ENCODE measurements at places on chromosomes 6 and 20. TPM values are rescaled to one million over a fixed set of nuclear protein-coding genes. Genes with fewer than 3 reads are reported as not detected.
A peak's percentile ranks its signal among the peaks of the same experiment; 100 is the strongest.

DNA sequence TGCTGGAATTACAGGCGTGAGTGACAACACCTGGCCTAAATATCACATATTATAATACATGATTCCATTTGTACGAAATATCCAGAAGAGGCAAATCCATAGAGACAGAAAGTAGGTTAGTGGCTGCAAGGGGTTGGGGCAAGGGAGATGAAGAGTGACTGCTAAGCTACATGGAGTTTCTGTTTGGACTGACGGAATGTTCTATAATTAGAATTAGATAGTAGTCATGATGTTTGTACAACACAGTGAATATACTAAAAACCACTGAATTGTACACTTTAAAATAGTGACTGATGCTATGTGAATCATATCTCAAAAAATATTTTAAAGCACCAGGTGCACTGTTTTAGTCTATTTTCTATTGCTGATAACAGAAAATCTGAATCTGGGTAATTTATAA is 3.7 kb upstream of the HEBP2 start:
- no peak for DNase-seq

The PRPF6 gene
- total RNA-seq = 38.8 TPM

GRCh38 chr6:30763618-30764489 is 19.5 kb upstream of the IER3 start:
- DNase-seq = no peak

DNA sequence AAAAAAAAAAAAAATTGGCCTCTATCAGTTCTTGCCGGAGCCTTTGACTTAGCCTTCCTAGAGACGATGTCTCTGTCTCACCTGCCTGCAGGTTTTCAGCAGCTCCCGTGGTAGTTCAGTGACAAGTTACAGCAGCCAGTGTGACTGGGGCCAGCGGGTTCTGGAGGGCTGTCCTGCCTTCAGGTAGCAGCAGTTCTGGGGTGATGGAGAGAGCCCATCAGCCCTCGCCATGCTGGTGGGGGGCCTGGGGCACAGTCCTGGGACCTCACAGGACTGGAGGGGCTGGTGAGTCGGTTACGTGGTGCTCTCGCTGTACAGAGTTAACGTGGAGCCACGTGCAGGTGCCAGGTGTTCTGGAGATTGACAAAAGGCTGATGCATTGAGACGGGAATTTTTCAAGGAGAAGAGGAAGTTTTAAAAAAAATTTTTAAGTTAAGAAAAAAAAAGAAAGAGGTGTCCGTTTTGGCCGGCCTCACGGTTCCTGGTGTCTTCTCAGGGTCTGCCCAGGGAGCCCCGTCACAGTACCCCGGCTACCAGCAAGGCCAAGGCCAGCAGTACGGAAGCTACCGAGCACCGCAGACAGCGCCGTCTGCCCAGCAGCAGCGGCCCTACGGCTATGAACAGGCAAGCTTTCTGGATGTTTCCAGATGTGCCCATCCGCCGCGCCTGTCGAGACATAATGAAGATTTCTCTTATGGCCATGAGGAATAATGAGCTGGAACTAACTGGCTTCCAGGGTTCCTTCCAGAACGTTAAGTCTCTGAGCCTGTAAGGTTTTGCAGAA is 8.6 kb upstream of the MTG2 start:
- no peak for DNase-seq

DNA sequence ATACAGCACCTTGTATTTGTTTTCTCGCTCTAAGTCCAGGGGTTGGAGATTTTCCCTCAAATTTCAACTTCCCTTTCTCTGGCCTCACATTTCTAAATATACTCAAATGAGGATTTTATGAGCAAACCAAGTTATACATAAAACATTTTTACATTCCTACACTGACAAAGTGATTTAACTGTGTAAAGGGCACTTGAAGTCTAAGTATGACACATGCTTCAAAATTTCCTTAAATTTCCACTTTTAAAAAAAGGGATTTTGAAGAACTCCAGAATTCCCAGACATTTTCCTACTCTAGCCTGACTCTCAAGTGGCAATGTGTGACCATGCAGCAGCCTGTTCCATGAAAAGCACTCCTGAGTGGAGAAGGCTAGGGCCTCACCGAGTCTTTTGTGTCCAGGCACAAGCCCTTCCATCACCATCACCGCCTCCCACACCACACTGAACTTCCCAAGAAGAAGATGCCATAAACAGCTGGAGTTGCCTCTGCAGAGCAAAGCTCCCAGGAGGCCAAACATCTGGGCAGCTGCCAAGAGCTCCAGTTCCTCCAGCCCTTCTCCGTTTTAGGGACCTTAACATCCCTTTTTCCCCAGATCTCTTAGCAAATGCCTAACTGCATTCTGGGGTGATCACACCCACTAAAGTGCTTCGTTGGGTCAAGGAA is 68.9 kb downstream of the NCR2 start:
- DNase-seq = no peak

GRCh38 chr20:10927936-10928840 is 254.4 kb upstream of the JAG1 start:
- DNase-seq = peak; percentile 22

The TAP1 gene
- total RNA-seq = 16.8 TPM

DNA sequence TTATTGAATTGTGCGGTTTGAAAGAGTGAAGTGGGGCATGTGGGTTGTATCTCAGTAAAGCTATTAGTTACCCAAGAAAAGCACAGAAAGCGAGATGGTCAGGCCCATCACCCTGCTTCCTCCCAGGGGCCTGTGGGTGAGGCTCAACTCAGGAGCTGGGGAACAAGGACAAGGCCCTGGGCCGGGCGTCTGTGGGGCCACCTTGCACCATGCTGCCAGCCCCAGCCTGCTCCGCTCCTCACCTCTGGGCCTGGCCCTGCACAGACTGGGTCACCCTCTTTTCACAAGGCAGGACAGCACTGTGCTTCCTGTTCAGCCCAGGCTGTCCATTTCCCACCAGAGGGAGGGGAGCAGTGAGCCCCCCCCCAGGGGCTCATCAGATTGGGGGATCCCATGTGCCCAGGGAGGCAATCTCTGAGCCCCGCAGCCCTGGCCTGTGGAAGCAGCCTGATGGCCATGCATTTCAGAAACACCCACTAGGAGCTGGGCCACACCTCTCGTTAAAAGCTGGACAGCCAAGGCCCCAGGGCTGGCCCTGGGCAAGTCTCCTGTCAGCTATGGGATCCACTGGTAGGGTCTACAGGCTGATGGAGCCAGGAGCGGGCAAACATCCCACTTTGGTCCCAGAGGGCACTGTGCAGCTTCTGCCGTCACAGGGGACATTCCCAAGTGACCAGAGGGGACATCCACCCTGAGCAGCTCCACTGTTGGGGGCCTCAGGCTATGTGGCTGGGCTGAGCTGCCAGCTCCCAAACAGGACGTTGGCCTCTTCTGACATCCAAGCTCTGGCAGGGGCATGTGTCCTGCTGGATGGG is 55.9 kb downstream of the YTHDF1 start:
- DNase-seq = no peak

The KLHDC3 gene
- total RNA-seq = 113 TPM

DNA sequence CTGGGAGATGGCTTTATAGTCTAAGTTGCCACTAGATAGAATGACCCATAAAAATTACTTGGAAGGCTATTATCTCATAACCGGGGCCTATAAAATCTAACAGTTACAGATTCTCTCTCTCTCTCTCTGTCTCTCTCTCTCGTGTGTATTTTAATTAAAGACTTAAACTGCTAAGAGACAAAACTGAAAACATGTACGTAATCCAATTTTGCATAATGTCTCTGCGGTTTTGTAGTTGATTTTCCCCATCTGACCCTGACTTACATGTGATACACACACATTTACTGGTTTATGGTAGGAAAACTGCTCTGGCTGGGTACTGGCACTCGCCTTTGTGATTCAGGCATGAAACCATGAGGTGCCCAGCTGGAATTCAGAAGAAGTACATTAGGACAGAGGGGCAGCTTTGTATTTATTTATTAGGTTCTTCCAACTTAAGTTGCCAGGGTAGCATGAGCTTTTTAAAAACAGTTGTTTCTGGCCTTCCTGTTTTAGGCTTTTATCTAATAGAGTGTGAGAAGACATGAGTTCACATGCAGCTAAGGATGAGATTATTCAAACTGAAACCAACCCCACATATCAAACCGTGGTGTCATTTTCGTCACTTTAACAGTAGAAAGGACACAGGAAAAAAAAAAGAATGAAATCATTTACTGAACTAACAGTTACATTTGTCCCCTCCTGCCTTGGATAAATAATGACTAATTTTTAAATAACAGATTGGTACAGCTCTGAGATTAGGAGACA is 182.5 kb downstream of the GMPR start:
- no peak for DNase-seq

GRCh38 chr6:37704923-37705238 is 7.2 kb upstream of the MDGA1 start:
- no peak for DNase-seq

- DNase-seq = no peak
Observed at GRCh38 chr20:58790454-58790853, 60.2 kb downstream of the GNAS-AS1 start.

The SOBP gene
- 14.4 TPM for total RNA-seq

DNA sequence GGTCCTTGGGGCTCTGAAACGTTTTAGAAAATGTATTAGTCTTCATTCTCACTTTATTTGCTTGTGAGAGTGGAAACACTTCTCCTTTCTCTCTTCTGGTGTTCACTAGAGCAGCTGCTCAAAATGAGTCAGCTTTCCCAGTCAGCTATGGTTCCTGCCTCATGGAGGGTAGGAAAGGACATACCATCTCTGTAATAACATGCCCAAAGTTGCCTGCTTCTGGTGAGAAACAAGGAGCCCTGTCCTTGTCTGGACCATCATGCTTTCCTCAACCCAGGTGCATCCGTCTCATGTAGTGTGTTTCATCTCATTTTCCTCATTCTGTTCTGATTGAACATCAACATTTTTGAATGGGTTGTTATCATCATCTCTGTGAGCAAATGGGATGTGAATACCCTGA is 17.1 kb upstream of the TINAG start:
- no peak for DNase-seq

The MAS1 gene
- not detected for total RNA-seq

GRCh38 chr20:50540620-50541605 is 30.7 kb downstream of the PTPN1 start:
- no peak for DNase-seq

- DNase-seq = peak; percentile 28
Observed at GRCh38 chr6:38997128-38997761, 51.3 kb upstream of the GLP1R start.

GRCh38 chr20:37288091-37288490 is 1.4 kb upstream of the MANBAL start:
- no peak for DNase-seq

The ZNF292 gene
- total RNA-seq = 37.1 TPM

- no peak for DNase-seq
Observed at GRCh38 chr20:51593584-51593983, 51.1 kb upstream of the NFATC2 start.

GRCh38 chr6:6856538-6857523 is 250.9 kb upstream of the RREB1 start:
- peak; percentile 66 for DNase-seq

DNA sequence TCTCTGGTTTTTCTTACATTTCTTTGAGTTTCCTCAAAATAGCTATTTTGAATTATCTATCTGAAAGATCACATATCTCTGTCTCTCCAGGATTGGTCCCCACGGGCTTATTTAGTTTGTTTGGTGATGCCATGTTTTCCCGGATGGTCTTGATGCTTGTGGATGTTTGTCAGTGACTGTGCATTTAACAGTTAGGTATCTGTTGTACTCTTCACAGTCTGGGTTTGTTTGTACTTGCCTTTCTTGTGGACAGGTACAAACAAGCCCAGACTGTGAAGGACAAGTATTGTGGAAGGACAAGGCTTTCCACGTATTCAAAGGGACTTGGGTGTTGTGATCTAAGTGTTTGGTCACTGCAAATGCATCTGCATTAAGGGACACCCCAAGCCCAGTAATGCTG is 49.9 kb upstream of the TOP1 start:
- no peak for DNase-seq

The ZC3H12D gene
- 0.47 TPM for total RNA-seq

The MYLK2 gene
- 0.55 TPM for total RNA-seq

DNA sequence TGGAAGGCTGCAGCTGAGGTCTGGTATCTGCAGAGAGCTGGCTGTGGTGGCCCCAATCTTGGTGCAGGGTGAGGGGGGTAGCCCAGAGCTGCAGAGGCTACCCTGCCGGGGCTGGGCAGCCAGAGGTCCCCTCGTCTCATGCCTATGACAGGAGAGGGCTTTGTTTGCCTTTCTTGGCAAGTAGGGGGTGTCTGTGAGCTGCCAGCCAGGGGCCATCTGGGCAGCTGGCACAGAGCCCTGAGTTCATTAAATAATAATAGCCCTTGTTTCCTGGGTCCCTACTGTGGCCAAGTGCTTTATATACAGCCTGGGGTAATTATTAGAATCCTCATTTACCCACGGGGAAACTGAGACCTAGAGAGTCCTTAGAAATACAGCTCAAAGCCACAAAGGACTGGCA is 66.6 kb downstream of the EZR start:
- DNase-seq = no peak

DNA sequence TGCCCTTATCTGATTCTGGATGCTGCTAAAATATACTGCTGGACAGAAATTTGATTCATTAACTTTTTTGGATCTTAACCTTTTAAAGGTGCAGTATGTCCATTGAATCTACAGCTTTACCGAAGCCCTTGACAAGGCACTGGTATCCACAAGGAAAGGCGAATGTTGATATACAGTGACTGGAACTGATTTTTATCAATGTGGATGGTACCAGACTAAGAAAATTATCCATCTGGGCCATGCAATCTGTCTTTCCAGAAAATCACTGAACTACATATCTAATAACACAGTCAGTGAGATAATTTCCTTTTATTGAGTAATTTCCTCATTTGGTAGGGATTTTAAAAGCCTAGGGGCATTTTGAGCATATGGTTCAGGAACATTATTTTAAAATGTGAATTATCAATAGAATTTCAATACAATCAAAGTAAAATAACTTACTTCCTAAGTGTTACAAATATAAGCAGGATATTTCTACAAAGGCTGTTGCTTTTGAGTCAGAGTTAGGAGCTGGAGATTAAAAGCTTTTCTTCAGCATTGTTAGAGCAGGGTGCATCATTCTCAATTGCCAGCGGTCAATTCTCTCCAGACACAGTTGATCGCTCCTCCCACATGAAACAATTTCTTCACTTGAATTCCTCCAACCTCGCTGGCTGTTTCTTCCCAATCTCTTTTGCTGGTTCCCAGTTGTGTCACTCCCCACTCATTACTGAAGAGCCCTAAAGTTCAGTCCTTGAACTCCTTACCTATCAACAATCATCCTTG is 585.3 kb upstream of the FLRT3 start:
- DNase-seq = no peak

DNA sequence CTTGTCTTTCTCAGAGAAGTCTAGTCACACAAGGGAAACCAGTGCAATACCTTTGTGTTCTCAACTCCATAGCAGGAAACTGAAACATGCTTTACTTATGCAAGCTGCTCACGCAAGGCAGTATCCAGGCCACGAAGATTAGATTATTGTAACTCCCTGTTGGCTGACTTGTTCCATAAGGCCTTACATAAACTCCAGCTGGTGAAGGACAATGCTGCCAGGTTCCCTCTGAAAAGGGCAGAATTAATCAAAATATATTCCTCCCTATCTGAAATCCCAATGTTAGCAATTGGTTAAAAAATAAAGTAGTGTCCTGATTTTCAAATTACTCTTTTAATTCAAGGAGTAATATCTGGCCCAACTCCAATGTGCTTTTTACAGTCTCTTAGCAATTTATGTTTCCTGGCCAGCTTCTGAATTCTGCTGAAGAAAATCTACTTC is 966.6 kb downstream of the HACE1 start:
- no peak for DNase-seq

The TMC2 gene
- 0.06 TPM for total RNA-seq

Measured in left cardiac atrium (tissue), 4 donors.